ENCODE measurements at places on chromosomes 2 and 18.
A peak's percentile ranks its signal among the peaks of the same experiment; 100 is the strongest.

DNA sequence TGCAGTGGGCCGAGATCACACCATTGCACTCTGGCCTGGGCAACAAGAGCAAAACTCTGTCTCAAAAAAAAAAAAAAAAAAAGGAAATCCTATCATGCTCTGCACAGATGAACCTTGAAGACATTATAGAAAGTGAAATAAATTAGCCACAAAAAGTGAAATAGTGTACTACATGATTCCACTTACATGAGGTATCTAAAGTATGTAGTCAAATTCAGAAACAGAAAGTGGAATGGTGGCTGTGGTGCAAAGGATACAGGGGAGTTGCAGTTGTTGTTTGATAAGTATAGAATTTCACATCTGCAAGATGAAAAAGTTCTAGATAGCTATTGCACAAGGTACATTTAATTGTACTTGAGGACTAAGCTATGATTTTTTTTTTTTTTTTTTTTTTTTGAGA, 5.2 kb downstream of the ZRANB3 start:
- DNase-seq: no peak

- peak; percentile 64 for DNase-seq
Observed at GRCh38 chr18:23662309-23663263, at the start of gene ANKRD29. Gene ANKRD29 (minus strand): TSS chr18:23662911. CDS start chr18:23662730, 181 bp downstream.

DNA sequence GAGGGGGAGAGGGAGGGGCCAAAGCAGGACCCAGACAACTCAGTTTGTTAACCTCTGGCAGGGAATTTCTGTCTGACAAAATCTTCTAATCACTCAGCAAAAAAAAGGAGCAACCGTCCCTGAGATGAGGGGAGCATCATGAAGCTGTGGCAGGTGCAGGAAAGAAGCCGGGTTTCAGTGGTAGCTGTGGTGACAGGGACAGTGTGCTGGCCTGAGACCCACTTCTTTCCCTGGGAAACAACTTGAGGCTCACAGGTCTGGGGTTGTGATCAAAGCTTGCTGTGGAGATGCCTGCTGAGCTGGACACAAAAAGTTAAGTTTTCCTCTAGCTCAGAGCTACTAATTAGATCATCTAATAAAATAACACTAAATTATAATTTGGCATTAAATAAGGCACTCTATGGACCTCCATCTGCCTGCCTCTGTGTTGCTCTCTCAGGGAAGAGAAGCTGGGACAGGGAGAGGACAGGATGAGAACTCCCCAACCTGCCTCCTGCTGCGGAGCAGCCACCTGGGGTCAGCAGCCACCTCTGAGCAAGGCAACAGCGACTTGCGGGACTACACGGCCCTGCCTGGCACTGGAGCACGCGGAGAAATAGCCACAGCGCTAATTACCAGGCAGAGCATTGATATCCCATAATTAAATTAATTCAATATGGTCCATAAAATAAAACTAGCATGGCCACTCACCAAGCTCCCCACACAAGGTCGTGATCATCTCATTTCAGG, 104.6 kb upstream of the TEX51 start:
- no peak for DNase-seq

GRCh38 chr2:31729442-31730092, 148.8 kb upstream of the SRD5A2 start:
- peak; percentile 25 for DNase-seq

DNA sequence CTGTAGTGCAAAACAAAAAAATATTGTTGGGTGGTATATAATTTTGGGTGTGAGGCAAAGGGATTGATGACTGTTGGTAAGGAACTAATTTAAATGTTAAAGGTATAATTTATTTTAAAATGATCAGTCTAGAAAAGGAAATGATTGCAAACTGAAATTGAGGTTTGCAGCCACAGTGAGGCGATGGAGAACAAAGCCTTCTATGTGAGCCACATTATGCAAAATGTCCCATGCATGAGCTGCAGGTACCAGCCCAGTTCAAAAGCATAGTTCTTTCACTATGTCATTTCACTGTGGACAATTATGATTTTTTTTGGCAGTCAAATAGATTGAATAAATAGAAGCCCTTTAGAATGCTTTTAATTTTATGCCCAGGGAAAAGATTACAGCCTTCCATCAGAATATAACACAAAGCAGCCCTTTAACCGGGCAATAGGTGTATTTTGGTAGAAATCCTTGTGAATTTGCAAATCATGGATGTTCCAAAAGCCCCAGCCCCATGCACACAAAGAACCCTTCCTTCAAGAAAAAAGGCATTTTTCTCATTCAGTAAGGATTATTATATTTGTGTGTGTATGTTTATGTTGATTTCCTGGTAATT, 1.7 kb downstream of the MAP2 start:
- peak; percentile 40 for DNase-seq

DNA sequence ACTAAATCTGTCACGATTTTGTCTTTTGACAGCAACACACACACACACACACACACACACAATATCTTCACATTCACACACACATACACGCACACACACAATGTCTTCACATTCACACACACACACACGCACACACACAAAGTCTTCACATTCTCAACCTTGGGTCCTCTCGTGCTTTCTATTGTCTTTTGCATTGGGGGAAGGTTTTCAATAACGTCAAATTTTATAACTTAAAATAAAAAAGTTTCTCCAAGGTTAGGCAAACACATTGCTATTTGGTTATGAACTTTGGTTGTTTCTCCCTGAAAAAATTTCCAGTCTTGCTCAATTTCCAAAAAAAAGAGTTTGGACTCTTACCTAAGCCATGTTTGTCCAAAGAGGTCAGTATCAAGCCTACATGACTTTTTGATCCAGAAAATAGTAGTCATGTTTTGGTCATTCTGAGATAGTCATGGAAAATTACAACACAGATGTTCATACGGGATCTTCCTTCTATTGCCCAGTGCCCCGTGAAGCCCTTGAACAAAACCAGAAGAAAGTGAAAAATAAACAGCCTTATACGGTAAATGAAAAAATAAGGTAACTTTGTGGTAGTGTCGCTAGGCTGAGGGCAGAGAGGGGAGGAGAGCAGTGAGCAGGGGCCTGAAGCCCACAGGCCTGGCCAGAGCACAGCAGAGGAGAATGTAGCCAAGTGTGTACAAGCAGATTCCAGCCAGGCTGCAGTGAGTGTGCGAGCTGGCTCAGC, 542.8 kb upstream of the ID2 start:
- peak; percentile 52 for DNase-seq

GRCh38 chr18:10453806-10454680, at the start of gene APCDD1:
Gene APCDD1 (plus strand): TSS chr18:10454635. CDS start chr18:10454982, 347 bp downstream.
- DNase-seq: peak; percentile 55

DNA sequence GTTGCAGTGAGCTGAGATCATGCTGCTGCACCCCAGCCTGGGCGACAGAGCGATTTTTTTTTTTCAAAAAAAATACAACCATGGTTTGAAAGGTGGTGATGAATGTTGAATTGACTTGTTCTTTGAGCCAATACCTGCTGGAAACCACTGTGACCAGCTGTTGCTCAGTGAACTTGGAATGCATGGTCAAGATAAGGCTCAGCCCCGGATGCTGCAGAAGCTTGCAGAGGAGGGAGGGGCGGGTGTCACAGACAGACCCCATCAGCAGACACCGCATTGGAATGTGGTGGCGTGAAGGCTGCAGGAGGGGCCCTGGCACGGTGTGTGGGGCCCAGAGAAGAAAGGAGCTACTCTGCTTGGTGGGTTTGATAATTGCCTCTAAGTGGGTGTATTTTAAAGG, 91.6 kb downstream of the ITGB1BP1 start:
- DNase-seq: no peak

DNA sequence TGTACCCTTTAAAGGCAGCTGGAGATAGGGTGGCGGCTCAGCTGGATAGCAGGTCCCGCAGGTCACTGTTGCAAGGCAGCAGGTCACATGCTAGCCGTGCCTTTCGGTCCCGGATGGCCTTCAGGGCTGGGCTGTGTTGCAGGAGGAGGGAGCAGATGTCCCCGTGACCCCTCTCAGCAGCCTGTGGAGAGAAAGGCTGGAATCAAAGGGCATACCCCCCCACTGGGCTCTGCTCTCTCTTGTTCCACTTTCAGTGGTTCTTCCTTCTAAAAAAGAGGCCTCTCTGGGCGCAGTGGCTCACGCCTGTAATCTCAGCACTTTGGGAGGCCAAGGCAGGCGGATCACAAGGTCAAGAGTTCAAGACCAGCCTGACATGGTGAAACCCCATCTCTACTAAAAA, 4.4 kb upstream of the ANKRD23 start:
- DNase-seq: no peak

GRCh38 chr2:14910654-14911053, 278.1 kb downstream of the LRATD1 start:
- no peak for DNase-seq

- no peak for DNase-seq
Observed at GRCh38 chr18:63887424-63887823, at the start of gene SERPINB2. Gene SERPINB2 (plus strand): TSS chr18:63887705. CDS start chr18:63891445, 3,740 bp downstream.

DNA sequence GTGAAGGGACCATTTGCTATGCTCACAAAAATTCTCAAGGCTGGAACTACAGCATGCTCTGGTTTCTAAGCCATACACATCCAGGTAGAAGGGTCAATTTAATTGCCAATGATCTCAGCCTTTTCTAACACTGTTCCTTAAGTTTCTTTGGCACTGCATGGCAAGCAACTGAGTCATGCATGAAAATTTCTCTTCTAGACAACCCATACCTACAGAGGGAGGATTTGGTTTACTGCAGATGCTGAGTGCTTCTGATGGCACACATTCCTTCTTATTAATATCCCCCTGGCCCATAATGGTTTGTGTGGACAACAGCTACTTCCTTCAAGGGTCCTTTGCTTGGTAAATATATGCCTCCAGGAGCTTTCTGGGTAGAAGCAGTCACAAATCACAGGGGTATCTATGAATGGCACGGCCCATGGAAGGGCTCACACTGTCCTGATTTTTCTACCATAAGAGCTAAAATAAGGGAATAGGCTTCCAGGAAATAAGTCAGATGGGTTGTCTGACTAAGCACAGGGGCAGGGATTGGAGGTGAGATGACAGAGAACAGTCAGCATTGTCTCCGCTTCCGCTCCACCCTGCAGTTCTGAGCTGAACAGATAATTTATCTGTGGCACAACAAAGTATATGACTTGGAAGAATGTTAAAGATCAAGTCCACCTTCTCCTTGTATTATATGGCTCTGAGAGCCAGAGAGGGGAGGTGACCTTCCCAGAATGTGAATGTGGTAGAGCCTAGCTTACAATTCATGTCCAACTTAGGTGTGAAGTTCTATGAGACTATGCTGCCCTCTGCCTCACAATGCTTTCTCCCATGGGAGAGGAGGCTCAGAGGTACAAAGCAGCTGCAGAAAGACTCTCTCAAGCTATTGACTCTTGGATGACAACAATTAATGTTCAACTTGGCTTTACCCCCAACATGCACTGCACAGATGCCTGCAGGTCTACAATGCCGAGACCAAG, 199.2 kb upstream of the TNP1 start:
- DNase-seq: no peak

DNA sequence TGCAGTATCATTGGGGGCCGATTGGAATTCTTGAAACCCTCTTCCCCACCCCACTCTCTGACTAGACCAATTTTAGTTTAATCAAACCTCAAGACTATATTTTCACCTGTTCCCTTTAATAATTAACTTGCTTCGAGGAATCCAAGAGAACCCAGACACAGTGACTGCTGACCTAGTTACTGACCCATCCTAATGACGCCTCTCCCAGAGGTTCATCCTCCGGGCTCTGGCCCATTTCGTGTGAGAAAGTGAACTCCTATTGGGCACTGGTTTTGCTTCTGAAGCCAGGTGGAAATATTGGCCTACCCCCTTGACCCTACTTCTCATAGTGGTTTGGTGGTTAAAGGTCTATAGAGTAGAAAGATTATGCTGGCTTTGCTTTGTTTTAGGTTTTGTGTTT, 39.9 kb downstream of the RPL37A start:
- DNase-seq: no peak

GRCh38 chr2:64354857-64355680, 98.9 kb upstream of the LGALSL start:
- no peak for DNase-seq

DNA sequence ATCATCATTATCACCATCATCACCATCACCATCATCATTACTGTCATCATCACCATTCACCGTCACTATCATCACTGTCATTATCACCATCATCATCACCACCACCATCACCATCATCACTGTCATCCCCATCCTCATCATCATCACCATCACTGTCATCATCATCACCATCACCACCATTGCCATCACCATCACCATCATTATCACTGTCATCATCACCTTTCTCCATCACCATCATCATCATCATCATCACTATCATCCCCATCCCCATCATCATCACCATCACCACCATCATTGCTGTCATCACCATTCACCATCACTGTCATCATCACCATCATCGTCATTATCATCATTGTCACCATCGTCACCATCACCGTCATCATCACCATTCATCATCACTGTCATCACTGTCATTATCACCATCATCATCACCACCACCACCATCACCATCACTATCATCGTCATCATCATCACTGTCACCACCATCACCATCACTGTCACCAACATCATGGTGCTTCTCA, 9.8 kb downstream of the HPCAL1 start:
- DNase-seq: no peak

DNA sequence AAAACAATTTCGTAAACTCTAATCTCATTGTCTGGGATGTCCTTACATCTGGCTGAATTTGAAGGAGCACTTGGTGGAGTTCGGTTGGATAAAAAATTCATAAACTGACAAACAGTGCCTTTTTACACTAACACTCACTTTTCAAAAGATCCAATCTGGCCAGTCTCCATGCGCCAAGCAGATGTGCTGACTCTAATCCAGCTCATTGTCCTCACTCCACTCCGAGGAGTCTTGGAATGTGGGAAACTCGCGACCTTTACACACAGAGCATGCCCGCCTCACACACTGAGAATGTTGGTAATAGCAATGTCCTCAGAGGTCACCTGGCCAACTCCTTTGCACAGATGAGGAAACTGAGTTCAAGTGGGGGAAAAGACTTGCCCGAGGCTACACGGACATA, 66.8 kb downstream of the XDH start:
- no peak for DNase-seq

GRCh38 chr2:27960237-27960912, 69.8 kb downstream of the BABAM2 start:
- no peak for DNase-seq

GRCh38 chr2:165494573-165494972, 25.1 kb downstream of the CSRNP3 start:
- DNase-seq: no peak

DNA sequence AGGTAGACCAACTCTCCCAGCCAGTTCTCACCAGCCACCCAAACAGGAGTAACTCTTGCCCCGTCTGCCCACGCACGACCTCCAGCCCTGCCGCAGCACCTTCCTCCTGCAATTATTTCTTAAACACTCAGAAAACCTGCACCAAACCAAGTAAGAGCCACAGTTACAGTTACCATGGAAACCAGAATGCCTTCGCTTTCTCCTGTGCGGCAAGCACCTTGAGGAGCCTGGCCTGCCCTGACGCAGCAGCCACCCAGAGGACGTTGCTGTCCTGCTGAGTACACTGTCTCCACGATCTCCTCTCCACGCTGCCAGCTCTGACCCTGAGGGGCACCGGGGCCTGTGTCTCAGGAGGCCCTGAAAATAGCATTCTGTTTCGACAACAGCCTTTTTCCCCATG, 94.3 kb upstream of the SMIM21 start:
- no peak for DNase-seq

DNA sequence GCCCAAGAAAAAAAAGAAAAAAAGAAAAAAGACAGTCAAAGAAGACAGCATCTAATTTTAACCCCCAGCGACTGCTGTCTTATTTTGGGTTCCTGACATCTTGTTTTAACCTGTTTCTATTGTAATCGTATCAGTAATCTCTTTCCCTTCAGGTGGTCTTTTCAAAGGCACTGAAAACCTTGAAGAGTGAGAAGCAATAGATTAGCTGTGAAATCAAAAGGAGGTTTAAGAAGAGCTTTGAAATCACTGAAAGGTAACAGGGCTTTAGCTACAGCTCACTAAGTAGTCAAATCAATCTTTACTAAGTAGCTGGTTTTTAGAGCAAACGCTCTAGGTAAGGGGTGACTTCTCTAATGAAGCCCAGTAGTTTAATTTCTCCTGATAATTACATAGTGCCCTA, 5.4 kb upstream of the TANC1 start:
- no peak for DNase-seq
